Activated CD4-positive, CD25-positive, alpha-beta regulatory T cell treated with anti-CD3 and anti-CD28 coated beads, Interleukin-2, amount 50 U/mL, for 72 hours (primary cell): ENCODE measurements at places on chromosomes 6 and 20.

GRCh38 chr20:63857764-63858392, 3.4 kb upstream of the ABHD16B start:
- no peak for DNase-seq

GRCh38 chr6:106511288-106512047, 117.8 kb downstream of the RTN4IP1 start:
- peak; percentile 38 for DNase-seq

- DNase-seq = no peak
Measured at GRCh38 chr6:130381459-130382380, 15.9 kb downstream of the TMEM200A start.

GRCh38 chr6:135135835-135136234, 45.3 kb upstream of the MYB start:
- no peak for DNase-seq

DNA sequence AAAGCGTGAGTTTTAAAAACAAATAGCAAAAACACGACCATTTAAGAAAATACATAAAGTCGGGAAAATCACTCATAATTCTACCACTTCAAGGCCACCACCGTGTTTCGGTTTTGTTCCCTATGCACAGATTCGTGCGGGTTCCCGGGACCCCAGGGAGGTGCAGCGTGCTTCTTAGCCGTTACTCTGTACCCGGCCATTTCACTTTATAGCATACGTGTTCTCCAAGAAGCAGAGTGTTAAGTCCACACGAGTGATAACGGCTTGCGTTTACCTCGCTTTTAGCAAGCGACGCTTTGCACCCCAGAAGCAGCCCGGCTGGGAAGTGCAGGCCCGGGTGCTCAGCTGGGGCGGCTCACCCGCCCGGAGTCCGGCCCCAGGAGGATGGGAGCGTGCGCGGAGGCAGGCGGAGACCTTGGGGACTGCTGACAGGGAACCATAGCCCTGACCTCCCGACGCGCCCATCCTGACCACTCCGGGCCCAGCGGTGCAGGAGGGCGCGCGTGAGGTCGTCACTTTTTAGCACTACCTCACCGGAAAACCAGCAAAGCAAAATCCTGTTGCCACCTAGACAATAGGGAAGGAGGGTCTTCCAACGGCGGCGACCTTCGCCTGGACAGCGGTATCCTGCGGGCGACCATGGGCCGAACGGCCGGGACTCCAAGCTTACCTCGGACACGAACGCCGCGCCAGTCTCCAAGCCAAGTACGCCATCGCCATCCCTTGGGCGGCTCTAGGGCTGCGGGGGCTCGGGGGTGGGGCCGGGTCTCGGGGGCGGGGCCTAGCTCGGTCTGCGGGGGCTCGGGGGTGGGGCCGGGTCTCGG, at the start of gene ECI2:
TSS of gene ECI2 (minus strand) at position 735 of the 824 bp plus-strand sequence. CDS start at position 720, 15 bp downstream.
- DNase-seq = peak; percentile 65

- peak; percentile 5 for DNase-seq
Measured at GRCh38 chr20:24981282-24981681, 11.3 kb downstream of the APMAP start.
